ENCODE measurements at places on chromosomes 3 and 15.

GRCh38 chr3:49413338-49413734, 1.1 kb downstream of the TCTA start:
- no peak for DNase-seq

DNA sequence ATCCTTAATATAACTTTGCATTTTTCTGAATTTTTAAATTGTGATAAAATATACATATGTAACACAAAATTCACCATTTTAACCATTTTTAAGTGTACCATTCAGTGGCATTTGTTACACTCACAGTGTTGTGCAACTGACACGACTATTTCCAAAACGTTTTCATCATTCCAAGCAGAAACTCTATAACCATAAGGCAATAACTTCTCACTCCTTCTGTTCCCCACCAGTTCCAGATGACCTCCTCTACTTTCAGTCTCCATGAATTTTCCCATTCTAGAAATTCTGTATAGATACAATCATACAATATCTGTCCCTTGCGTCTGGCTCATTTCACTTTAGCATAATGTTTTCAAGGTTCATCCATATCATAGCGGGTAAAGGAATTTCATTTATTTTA, 223.5 kb upstream of the TTC14 start:
- no peak for DNase-seq

DNA sequence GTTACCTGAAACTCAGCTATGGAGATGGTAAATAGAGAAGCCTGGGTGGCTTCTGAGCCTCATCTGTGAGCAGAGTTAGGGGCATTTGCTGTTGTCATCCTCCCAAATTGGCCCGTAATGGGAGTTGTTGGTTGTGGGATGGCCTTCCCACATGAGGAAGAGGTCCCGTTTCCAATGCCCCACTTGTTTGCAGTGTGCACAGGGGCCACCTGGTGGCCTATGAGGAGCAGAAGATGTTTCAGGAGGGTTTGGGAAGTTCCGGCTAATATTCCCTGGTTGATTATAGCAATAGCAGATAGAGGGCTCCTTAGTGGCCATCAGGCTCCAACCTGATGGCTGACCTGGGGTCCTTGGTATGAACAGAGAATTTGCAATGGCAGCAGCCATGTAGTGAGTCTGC, 1546.5 kb downstream of the OTOL1 start:
- DNase-seq = no peak

DNA sequence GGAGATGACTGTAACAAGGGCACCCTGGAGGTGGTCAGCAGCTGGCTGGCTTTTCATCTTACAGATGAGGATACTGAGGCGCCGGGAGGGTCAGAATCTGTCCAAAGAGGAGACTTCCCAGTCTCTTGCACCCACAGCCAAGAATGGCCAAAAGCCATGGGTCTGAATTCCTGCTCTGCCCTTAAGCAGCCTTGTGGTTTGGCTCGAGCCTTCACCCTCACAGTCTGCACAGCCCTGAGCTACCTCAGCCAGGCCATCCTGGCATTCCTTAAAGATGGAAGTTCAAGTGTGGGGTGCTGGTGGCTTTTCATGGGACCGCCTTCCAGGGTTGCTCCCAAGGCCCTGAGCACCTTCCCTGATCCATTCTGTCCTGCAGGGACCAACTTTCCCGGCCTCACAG, 59.2 kb downstream of the CACNA2D2 start:
- no peak for DNase-seq

- DNase-seq = peak; percentile 14
These were observed 105.5 kb downstream of the SEMA5B start for GRCh38 chr3:122921791-122922651.

DNA sequence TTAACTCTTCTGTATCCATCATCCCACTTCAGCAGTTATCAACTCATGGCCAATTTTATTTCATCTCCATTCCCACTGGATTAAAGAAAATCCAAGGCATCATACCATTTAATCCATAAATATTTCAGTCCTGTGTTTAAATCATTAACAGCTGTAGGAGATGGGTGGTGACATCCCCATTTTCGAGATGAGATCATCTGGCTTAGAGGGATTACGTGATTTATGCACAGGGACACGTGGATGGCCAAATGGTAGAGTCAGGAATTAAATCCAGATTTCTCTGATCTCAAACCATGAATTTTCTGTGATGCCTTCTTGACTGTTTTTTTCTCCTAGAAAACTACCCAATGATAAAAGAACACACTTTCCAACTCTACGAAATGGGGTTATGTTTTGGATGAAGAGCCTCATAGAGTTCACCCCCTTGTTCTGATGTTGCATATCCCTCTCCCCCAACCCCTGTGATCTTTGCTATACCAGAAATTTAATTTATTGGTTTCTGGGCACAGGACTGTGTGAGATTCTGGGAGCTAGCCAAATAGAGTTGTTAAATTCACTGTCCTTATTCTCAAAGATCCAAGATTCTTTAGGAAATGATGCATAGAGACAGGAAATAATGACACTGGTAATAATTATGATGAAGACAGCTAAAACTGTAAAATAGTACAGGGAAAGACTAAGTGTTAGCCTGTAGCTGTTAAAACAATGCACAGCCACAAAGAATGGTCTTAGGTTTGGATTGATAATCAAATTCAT, 7.4 kb downstream of the ZNF589 start:
- DNase-seq = no peak

- no peak for DNase-seq
These were observed 138.6 kb downstream of the P2RY1 start for GRCh38 chr3:152973575-152973974.

GRCh38 chr15:34122771-34123183, 20.9 kb downstream of the PGBD4 start:
- no peak for DNase-seq

Measured in stimulated activated CD8-positive, alpha-beta memory T cell treated with anti-CD3 and anti-CD28 coated beads, Interleukin-7, amount 100 ng/mL, for 48 hours (primary cell).